Activated CD4-positive, CD25-positive, alpha-beta regulatory T cell (primary cell): ENCODE measurements at places on chromosomes 13 and 19.

DNA sequence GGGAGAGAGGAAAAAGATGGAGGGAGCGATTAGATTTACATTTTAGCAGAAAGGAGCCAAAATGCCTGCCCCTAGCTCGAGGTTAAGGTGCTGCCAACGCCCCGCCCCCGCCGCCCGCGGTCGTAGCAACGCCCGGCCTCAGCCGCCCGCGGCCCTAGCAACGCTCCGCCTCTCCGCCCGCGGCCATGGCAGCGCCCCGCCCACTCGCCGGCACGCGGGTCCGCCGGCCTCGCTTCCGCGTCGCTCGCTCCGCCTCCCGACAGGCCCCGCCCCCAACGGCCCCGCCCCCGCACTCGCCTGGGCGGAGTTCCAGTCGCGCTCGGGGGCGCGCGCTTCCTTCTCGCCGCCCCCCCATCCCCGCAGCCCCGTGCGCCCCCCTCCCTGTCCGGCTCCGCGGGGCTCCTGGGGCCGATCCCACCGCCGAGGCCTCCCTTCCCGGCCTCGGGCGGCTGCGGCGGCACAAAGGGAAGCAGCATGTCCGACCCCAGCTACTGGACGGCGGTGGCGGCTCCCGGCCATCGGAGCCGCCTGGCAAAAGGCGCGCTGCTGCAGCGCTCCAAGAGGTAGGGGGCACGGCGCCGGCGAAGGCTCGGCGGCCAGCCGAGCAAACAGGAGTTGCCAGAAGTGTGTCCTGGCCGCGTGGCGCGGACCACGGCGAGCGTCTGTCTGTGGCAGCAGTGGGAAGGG is 20.3 kb downstream of the MAST3 start:
- peak; percentile 93 for DNase-seq

DNA sequence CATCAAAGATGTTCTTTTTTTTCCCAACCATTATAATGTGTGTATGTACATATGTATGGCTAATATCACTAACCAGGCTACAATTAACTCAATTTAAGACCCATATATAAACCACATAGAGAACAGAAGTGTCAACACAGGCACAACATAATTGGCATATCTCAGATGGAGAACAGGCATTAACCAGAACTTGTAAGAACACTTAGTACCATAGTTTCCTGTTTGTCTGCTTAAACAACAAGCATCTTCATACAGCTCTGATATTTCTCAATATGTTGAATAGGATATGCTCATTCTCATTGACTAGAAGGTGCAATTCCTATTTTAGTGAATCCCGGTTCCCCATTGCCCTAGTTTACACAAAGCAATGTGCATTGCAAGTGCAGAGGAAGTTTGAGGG is 116.9 kb upstream of the EDNRB start:
- DNase-seq = no peak

DNA sequence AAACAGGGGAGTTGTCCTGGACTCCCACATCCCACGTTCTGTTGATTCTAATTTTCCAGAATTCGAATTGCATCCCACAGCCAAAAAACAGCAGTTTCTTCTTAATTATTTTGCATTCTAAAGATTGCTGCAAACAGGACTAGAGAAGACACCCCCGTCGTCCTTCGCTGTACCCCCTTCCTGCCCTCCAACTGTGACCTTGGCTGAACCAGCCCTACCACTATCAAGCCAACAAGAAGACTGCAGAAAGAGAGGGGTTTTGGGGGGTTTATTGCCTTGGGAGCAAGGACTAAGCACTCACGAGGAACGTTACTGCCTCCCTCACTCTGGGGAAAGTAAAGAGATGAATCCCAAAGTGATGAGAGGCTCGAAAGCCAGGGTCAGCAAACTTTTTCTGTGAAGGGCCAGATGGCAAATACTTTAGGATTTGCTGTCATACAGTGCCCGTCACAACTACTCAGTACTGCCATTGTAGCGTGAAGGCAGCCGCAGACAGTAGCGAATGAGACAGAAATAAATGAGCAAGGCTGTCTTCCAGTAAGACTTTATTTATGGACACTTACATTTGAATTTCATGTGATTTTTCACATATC is 32.5 kb upstream of the KATNAL1 start:
- no peak for DNase-seq

DNA sequence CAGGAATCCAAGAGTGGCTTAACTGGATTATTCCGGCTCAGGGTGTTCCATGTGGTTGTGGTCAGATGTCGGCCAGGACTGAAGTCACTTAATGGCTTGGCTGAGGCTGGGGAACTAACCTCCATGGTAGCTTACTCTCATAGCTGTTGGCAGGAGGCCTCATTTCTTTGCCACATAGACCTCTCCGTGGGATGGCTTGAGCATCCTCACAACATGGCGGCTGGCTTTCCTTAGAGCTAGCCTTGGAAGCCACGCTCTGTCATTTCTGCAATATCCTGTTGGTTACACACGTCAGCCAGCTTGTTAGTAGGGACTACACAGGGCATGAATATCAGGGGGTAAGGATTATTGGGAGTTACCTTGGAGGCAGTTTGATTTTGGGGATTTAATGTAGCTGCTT is 5.1 kb downstream of the CRX start:
- no peak for DNase-seq

- DNase-seq = no peak
Observed at GRCh38 chr19:16223746-16224145, 26.0 kb downstream of the AP1M1 start.

GRCh38 chr13:102587916-102588315 is 8.9 kb upstream of the TPP2 start:
- DNase-seq = no peak

- DNase-seq = peak; percentile 28
Observed at GRCh38 chr19:33416307-33417215, 43.1 kb downstream of the CEBPG start.

DNA sequence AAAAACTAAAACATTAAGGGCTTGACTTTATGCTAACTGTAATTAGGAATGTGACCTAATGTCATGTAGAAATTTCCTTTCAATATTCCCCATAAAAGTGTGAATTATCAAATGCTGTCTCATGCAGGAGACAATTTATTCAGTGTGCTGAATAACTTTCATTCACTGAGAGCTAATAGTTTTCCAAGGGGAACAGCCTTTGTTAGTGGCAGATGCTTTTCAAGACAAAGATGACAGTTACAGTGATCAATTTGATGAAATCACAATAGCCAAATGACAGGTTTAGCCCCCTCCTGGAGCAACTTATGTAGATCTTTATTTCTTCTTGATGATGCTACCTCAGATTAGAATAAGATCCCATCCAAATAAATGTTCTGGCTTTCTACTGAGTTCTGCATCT is 275.5 kb downstream of the ITGBL1 start:
- DNase-seq = no peak

GRCh38 chr19:13920940-13921747 is 15.1 kb downstream of the CC2D1A start:
- no peak for DNase-seq

DNA sequence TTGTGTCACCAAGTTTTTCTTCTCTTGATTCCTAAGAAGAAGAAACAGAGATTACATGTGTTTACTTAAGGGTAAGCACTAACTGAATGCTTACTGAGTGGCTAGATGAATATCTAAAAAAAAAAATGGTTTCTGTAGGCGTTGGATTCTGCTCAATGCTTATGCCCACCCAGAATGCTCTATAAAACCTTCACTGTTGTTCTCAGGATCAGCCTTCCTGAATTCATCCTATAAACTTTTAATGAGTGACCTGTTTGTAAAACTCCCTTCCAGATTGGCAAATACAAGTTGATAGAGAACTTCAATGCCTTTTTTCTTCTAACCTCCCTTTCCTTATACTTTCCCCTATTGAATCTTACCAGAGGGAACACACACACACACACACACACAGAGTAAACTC is 90.2 kb downstream of the NDFIP2 start:
- no peak for DNase-seq

- DNase-seq = no peak
Observed at GRCh38 chr13:83117046-83117445, 765.2 kb downstream of the SLITRK1 start.

DNA sequence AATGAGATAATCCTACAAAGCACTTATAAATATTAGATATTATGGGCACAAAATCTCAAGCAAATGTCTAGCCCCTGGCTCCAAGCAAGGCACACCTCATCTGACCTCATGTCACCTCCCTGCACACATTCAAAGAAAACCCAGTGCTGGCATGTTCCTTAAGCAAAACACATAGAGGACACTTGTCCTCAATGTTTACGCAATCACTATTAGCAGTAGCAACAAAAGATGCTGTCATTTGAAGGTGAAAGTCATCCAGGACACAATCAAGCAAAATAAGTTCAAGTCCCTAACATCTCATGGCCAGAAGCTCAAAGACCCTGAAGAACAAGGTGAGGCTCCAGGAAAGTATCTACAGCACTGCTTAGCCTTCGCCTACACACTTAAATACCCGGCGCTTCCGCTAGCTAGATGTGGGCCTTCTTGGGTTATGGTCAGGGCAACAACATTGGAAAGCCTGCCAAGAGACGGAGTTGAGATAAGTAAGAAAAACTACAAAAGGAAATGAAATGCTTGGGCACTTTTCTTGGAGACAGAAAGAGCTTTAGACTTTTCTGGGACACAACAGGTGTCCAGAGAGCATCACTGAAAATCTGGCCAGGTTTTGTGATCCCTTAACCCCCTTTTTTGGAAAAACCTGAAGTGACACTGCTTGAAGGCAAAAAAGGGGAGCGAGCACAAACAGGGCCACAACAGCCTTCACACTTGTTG is 85.7 kb downstream of the FOXO1 start:
- DNase-seq = no peak

DNA sequence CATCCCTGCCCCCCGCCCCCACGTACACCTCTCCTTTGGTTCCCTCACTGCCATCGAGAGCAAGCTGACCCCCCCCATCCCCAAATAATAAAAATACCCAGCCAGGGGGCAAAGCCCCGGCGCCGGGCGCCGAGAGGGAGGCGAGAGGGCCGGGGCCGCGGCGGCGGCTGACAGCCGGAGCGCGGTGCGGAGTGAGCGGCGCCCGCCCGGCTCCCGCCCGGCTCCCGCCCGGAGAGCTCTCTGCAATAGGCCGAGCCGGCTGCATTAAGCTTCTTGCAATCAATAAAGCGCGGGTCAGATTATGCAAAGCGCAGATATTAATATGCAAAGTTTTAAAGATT is 40.9 kb downstream of the DEDD2 start:
- DNase-seq = no peak

- no peak for DNase-seq
Observed at GRCh38 chr13:90640976-90641375, 706.5 kb upstream of the MIR17HG start.

GRCh38 chr19:54660306-54660705 is 2.5 kb upstream of the LILRB4 start:
- DNase-seq = no peak

GRCh38 chr19:19602136-19602712 is 16.3 kb downstream of the PBX4 start:
- no peak for DNase-seq

DNA sequence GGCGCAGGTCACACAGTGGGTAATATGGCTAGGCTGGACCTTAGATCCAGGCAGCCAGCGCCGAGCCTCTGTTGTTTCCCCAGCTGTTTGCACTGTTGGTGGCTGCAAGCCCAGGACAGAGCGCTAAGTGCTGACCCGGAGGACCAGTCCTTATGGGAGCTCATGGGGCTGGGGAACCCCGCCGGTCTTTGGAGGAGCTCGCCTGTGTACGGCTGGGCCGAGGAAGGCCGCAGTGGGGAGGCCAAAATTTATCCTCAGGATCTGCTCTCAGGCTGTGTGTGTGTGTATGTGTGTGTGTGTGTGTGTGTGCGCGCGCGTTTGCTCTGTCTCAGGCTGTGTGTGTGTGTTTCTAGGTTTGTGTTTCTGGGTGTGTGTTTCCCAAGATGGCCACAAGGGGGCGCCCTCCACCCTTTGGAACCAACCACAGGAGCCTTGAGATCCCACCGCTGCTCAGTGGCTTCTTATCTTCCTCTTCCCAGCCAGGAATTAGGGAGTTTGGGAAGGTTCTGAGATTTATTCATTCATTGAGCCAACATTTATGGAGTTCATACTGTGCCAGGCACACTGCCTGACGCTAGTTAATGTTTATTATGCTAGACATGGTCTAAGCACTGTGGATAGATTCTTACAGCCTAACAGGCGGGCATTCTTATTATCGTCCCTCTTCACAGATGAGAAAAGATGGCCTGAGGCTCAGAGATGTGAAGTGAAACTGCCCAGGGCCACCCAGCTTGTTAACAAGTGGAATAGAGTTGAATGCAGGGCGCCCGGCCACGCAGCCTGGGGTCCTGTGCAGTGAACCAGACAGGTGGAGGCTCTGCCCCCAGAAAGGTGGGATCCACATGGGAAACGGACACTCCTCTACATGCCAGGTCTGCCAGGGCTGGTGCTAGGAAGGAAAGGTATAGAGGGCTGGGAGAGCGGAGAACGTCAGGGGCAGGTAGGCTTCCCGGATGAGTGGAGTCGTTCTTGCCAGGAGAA is 13.0 kb downstream of the PGLYRP1 start:
- DNase-seq = peak; percentile 22

DNA sequence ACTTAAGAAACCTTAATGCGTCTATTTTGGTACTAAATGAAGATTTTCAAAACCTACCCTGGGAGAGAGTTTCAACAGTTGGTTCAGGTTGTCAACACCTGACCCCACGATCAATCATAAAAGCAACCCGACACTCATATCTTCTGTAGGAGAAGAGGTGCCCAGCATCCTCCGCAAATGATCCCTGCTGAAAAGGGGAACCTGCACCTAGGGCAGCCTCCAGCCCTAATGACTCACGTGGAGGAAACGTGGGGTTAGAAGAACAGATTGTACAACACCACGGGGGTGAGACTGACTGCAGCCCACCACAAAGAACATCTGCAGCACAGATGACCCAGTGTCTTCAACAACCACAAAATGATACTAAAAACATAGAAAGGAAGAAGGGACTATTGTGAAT is 116.3 kb downstream of the RAB20 start:
- DNase-seq = no peak

- DNase-seq = no peak
Observed at GRCh38 chr19:21130097-21130775, 11.6 kb upstream of the ZNF431 start.

GRCh38 chr13:35479038-35479492 is 2.6 kb upstream of the MAB21L1 start:
- no peak for DNase-seq

GRCh38 chr13:111418101-111418500 is 97.7 kb downstream of the TEX29 start:
- DNase-seq = no peak

DNA sequence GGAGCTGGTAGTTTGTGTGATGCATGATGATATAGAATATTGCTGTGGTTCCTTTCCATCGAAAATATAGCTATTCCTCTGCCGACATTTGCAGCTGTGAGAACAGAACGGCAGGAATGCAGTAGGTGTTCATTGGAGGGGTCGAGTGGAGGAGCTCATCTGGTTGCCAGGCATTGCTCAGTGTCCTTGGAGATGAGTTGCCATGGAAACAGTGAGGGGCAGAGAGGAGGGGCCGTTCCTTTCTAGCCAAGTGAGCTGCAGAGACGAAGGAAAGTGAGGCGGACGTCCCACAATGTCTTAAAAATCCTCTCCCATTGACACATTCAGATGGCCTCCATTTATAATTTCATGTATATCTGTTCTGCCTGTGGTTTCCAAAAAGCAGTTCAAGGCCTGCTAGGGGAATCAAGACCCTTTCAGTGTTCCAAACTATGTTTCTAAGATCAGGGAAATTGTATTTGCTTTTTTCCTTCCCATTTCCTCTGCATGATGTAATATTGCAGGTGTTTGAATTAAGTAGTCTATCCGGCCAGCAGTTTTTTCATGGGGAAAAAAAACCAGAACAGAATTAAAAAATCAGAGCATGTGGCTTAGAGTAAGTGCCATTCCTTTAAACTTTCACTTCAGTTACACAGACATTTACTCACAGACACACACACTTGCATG is 41.2 kb upstream of the ZNF835 start:
- DNase-seq = no peak
